PC-3 (cell line): ENCODE measurements at places on chromosomes 1 and 21. TPM values are rescaled to one million over a fixed set of nuclear protein-coding genes. Genes with fewer than 3 reads are reported as not detected.

- no peak for DNase-seq
Observed at GRCh38 chr1:5896706-5897660, 95.2 kb downstream of the NPHP4 start.

NLRP3 gene
- 0.35 and 0.40 TPM in 2 replicates for total RNA-seq

TMEM54 gene
- total RNA-seq = 175 and 194 TPM in 2 replicates

DNA sequence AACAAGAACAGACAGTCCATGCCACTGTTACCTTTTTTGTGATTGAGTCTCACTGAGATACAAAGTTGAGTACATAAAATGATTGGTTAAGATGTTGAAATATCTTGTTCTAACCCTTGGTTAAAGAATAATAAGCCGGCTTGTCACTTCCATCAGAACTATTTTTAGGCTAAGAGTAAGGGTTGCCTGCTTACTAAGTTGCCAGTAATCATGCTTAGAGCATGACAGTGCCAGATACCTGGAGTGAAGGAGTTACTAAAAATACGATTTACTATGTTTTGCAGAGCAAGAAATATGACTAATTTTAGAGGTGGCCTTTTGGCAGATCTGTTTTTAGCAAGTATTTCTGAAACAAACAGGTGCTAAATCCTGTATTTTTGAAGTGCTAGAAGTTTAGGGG, 6.0 kb downstream of the HUNK start:
- no peak for DNase-seq

SPATA21 gene
- total RNA-seq = not detected in 2 replicates

DNA sequence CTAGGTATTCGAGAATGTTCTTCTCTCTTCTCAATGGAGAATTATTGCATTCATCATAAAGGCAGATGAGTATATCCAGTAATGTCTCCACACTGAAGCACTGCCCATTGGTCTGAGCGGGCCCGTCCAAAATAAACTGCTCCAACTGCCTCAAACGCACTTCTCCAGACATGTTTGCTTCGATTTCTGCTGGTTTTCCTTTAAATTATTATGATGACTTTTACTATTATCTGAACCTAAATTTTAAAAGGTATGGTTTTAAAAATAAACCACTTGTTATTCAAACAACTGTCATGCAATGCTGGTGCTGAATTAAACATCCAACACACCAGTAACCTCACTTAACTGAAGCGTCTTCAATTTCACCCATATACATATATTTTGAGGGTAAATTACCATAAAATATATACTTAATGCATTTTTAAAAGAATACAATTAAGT, 1.3 kb downstream of the CDC42BPA start:
- DNase-seq = peak; percentile 55

- peak; percentile 64 for DNase-seq
Observed at GRCh38 chr1:39091845-39092645, 65.9 kb downstream of the NDUFS5 start.

CHI3L2 gene
- 0.55 TPM in 1 of 2 replicates, not detected in the other for total RNA-seq

GRCh38 chr1:240801442-240801841, 189.5 kb upstream of the GREM2 start:
- peak; percentile 67 for DNase-seq

DNA sequence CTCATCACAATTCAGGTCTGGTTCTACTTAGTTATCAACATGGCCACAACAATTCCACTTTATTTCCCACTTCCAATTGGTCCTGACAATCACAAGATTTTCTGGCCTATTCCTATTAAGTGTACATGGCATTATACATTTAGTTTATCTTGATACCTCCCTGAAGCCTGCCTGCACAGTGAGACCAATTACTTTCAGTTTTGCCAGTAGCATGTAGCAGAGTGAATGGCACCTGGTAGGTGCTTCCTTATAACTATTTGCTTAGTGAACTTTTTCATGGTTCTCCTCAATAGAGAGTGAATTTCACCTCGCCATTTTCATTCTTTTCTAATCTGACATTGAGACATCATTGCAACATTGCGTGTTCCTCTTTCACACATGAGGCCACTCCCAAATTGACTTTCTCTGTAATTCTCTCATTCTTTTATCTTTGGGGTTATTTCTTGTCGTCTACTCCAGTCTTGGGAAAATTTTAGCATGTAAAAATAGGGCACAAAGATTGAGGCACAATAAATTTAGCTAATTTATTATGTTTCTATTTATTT, 124.3 kb downstream of the DISC1 start:
- DNase-seq = no peak

LCE2B gene
- not detected in 2 replicates for total RNA-seq

C1QTNF12 gene
- 2.8 and 3.9 TPM in 2 replicates for total RNA-seq

DNA sequence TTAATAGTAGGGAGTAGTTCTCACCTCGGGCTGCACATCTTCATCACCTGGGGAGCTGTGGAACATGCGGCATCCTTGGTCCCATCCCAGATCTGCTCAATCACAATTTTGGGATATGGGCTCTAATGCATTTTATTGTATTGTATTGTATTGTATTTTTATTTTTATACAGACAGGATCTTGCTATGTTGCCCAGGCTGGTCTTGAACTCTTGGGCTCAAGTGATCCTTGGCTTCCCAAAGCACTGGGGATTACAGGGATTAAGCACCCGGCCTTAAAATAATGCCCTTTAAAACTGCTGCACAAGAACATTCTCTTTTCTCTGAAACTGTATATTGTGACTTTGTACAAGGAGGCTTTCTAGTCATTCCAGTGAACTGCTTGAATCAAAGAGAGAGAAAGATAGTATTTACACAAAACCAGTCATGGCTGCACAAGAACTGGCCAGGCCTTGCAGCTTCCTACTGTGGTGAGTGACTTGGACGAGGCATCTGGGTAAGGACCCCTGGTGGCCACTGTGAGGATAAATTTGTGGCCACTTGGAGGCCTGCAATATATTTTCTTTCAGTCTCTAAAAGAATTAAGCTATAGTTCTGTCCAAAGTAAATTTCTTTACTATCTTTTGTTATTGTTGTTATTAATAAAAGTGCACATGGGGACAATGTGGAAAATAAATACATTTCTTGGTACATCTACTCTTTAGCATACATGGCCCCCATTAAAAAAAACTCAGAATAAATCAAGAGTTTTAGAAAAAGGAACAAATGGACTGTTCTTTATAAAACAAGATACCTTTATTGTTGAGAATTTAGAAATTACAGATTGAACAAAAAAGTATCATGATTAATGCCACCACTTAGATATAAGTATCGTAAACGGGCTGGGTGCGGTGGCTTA, 48.0 kb downstream of the TBCE start:
- DNase-seq = peak; percentile 71

GRCh38 chr1:168972887-168973286, 133.6 kb upstream of the ATP1B1 start:
- no peak for DNase-seq

ZNF683 gene
- total RNA-seq = not detected in 2 replicates

- DNase-seq = peak; percentile 70
Observed at GRCh38 chr1:207868251-207868773, 42.6 kb downstream of the CD34 start.

- DNase-seq = no peak
Observed at GRCh38 chr1:25533775-25534409, 9.5 kb upstream of the LDLRAP1 start.

SNIP1 gene
- total RNA-seq = 23.1 and 36.0 TPM in 2 replicates

DNA sequence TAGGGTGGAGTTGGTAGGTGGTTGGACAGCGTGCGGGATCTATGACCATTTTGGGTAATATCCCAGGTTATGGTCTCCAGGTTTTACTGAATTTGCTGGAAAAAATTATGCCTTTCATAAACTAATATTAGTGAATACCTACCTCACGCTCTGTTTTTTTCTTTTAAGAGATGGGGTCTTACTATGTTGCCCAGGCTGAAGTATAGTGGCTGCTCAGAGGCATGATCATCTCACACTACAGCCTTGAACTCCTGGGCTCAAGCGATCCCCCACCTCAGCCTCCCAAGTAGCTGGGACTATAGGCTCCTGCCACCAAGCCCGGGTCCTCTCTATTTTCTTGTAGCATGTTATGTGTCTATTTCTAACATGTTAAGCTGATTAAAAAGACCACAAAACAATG, 100.2 kb downstream of the RHOU start:
- DNase-seq = no peak

GRCh38 chr21:45592208-45592619, 50.0 kb upstream of the SLC19A1 start:
- no peak for DNase-seq

GRCh38 chr1:44368471-44369151, 13.6 kb upstream of the ERI3 start:
- no peak for DNase-seq

DNA sequence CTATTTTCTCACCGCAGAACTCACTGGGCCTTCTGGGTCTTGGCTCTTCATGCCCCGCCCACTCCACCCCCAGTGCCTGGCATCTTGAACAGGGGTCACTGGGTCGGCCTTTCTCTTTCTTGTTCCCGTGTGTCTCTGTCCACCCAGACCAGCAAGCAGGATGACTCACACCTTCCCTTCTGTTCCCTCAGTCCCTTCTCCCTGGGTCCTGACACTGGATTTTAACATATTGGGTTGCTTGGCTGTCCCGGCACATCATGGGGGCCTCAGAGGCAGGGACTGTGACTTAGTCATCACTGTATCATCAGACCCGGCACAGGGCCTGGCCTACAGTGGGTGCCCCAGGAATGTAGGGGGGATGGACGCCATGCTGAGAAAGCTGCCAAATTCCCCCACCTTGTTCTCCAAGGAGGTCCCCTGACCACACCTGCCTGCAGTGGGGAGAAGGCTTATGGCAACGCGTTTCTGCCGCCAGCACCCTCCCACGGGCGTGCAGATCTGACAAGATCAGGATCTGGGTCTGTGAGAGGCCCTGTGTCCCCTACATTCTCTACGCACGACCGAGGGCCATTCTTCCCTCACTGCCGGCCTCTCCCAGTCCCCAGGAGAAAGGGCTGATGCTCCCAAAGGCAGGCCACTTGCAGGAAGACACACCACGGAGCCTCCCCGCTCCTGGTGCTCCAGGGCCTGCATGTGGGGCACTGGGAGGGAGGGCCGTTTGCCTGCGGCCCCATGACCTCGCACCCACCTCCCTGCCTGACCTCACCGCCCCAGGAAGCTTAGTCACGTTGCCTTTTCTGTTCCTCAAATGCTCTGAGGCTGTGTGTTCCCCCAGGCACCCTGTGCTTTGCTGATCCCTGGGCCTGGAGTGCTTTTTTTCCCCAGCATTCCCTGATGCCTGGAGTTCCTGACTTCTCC, 157.2 kb upstream of the TMEM51 start:
- peak; percentile 50 for DNase-seq

DNA sequence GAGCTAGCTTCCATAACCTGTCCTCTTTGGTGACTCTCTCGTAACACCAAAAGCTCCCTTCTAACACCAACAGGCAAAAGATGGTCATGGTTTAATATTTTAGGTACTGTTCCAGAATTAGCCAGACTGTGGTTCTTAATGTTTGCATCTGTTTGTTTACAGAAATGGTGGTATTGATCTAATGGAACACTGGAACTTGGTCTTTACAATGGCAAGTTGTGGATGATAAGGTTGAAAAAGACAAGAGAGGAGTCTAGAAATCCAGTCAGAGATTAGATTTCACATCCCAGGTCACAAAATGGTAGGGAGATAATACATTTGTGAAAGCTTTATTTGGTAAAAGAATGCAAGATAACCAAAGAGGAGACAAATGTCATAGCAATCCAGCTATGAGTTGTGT, 293.1 kb downstream of the SMYD3 start:
- no peak for DNase-seq

DNA sequence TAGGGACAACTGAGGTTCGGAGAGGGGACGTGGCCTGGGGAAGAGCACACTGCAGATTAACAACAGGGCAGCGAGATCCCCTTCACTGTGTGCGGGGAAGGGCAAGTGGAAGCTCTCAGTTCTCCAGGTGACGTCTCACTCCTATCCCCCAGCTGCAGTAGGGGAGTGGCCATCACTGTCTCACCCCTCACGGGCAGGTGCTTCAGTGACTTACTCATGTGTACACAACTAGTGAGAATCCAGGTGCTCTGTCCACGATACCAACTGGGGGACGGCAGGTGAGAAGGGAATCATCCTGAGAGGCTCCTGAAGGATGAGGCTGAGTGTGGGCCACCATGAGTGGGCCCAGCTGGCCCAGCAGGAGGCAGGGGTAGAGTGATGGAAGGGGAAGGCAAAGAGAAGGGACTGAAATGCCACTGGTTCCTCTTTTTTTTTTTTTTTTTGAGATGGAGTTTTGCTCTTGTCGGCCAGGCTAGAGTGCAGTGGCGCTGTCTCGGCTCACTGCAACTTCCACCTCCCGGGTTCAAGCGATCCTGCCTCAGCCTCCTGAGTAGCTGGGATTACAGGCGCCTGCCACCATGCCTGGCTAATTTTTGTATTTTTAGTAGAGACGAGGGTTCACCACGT, 25.9 kb downstream of the RHBG start:
- peak; percentile 69 for DNase-seq
